Fibroblast of villous mesenchyme (primary cell): ENCODE measurements at places on chromosomes 4 and X. TPM values are rescaled to one million over a fixed set of nuclear protein-coding genes. Genes with fewer than 3 reads are reported as not detected.

DNA sequence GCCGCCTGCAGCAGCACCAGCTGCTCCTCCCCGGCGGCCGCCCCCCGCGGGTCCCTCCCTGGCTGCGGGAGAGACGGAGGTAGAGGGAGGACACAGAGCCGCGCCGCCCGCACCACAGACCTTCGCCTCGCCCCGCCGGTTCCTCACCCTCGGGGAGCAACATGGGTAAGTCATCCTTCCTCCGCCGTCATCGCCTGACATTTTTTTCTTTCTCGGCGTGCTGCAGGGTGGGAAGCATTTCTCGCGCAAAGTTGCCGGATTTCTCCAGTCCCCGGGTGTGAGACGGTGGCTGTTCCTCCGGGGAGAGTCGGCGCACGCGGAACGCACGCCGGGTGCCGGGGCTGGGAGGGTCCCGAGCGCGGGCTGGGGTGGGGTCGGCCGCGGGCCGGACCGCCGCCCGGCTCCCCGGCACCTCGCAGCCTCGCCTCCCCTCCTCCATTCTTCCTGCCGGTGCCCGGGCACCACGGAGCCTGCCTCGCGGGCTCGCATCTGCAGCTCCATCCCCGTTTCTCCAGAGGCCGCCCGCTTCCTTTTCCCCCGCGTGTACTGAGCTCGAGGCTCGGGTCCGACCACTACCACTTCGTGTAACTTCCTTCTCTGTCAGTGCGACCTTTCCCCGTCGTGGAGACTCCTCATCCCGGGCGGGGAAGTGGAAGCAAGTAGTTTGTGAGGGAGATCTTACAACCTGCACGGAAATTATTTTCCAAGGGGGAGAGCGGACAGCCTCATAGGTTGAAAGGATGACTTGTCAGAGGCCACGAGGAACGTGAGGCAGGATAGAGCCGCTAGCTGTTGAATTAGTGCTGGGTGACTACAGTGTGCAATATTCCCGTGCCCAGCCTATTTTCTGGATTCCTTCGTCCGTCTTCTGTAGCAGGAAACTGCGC, 464 bp downstream of the RAP1GDS1 start:
- peak; percentile 77 for DNase-seq

- no peak for DNase-seq
Observed at GRCh38 chrX:41881166-41881565, 42.2 kb downstream of the CASK start.

DNA sequence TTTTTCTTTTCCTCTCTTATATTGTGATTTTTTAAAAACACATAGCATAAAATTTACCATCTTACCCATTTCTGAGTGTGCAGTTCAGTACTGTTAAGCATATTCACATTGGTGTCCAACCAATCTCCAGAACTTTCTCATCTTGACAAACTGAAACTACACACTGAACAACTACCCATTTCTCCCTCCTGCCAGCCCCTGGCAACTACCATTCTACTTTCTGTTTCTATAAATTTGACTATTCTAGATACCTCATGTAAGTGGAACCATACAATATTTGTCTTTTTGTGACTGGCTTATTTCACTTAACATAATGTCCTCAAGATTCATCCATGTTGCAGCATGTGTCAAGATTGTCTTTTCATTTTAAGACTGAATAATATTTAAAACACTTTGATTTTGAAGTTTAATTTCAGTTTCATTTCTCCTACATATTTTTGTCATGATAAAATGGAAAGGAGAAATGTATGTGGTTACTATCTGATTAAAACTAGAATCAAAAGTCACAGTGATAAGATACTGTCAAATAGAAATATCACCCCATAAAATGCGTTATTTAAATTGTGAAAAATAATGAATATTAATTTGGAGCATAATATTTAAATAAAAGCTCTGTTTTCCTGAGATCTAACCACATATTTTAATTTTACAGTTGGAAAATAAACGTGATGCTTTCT, 122.8 kb downstream of the DIPK2B start:
- DNase-seq = no peak

GRCh38 chr4:74967324-74967723, 34.4 kb downstream of the PARM1 start:
- DNase-seq = peak; percentile 7

DNA sequence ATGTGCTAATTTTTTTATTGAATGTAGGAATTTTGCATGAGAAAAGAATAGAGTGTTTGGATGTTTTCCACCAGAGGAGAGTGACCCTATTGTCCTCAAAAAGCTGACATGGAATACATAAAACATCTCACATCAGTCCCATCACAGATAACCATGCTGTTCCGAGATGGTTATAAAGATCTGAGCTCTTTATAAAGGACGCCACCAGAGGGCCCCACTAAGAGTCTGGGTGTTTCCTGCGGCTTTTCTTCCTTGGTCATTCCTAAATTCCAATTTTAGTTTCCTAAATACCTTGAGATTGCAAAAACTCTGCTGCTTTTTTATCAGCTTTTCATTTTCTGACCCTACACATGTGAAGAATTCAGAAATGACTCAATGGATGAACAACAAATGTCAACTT, 504.5 kb upstream of the FRG1 start:
- DNase-seq = peak; percentile 0

DNA sequence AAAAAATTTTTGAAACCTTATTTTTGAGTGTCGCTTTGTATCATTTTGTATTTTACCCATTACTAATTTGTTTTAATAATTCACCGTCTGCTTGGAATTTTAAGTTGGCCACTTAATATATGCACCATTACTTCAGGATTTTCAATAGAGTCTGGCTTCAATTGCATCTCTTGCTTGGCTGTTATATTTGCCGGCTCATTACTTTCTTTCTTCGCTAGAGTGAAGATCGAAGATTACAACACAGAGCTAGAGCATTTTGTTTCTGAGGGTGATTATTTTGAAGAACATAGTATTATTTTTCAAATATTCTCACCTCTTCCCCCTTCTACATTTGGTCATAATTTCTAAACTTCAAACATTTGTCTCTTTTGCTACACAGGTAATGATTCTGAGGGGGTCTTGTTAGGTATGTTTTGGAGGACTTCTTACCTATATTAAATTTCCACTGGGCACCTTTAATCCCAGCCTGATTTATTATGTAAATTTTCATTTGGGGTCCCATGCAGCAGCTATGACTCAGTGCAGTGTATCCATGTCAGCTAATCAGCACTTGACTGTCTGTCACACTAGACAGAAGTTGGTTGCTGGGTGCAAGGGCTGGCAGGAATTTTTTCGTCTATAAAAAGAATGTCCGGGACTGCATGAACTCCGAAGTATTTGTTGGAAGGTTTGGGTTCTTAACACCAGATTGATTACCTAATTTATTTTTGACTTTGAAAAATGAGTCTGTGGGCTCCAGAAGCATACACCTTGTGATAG, 18.6 kb downstream of the TBC1D1 start:
- DNase-seq = no peak

DNA sequence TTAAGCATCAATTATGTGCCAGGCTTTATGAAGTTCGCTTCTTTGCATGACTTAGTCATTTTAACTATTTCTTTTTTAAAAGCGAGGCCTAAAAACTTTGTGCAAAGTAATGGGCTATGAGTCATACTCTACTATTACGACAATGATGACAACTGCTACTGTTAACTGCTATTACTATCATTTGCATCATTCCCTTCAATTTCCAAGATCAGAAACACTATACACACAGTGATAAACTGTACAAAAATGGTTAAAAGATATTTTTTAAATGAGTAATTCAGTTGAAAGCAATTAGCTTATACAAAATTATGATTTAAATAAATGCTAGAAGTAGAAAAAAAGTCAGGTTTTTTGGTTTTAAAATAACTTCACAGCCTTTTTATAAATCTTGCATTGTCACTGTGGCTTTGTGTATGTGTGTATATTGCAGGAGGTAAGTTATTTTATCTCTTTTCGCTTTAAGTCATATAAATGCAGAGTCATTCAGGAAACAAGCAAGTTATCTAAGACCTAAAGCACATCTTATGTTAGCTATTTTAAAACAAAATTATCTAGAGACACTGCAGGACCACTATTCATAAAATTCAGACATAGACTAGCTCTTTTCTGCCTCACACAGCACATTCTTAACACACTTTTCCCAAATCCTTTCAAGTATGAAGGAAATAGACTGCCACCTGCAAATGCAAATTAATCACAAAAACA, 18.5 kb upstream of the CXCL3 start:
- DNase-seq = peak; percentile 88

DNA sequence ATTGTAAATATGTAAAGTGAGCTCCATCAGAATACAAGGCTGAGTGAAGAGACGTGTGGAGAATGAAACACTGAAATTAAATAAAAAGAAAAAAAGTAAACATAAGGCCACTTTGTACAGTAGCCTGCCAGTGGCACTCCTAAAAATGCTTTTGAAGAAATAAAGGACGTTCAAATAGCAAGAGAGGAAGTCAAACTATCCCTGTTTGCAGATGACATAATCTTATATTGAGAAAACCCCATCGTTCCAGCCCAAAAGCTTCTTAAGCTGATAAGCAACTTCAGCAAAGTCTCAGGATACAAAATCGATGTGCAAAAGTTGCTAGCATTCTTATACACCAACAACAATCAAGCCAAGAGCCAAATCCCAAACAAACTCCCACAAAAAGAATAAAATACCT, 24.2 kb downstream of the RASSF6 start:
- DNase-seq = no peak

- DNase-seq = no peak
Observed at GRCh38 chr4:40800064-40800463, 50.3 kb downstream of the NSUN7 start.

GRCh38 chr4:65604515-65604914, 65.8 kb downstream of the EPHA5 start:
- DNase-seq = no peak

- DNase-seq = no peak
Observed at GRCh38 chr4:132530861-132531260, 618.2 kb upstream of the PCDH10 start.

Gene GPC3
- 0.32 TPM in 1 of 2 replicates, not detected in the other for total RNA-seq

Gene MAGEC1
- total RNA-seq = not detected in 2 replicates

Gene MAGED4B
- 18.6 and 24.2 TPM in 2 replicates for total RNA-seq

Gene SYNPO2
- total RNA-seq = 139 and 194 TPM in 2 replicates

Gene RHOH
- under 0.01 TPM in 1 of 2 replicates, not detected in the other for total RNA-seq

Gene CSTF2
- 14.5 and 16.0 TPM in 2 replicates for total RNA-seq

Gene ZDHHC15
- under 0.01 TPM in 1 of 2 replicates, not detected in the other for total RNA-seq
